ENCODE measurements at places on chromosomes 12 and 14.

GRCh38 chr14:36971263-36971855 is 201.0 kb downstream of the SLC25A21 start:
- no peak for DNase-seq

DNA sequence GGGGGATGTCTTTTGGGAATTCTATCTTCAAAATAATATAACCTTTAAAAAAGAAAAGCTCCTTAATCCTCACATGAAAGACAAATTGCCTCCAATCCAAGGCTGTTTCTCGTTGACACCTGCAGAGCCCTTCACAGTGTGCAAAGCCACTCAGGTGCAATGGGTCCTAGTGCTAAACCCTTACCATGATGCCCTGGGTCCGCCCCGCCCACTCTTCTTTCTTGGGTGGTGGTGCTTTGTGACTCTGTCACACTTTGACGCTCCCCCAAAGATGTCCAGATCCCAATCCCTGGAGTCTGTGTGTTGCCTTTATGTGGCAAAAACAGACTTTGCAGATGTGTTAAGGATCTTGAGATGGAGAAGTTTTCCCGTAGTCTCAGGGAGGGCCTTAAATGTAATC is 29.7 kb downstream of the CLMN start:
- DNase-seq = no peak

GRCh38 chr12:125100551-125101434 is 35.6 kb downstream of the AACS start:
- no peak for DNase-seq

- DNase-seq = peak; percentile 54
Measured at GRCh38 chr12:47837190-47838171, 17.8 kb upstream of the HDAC7 start.

DNA sequence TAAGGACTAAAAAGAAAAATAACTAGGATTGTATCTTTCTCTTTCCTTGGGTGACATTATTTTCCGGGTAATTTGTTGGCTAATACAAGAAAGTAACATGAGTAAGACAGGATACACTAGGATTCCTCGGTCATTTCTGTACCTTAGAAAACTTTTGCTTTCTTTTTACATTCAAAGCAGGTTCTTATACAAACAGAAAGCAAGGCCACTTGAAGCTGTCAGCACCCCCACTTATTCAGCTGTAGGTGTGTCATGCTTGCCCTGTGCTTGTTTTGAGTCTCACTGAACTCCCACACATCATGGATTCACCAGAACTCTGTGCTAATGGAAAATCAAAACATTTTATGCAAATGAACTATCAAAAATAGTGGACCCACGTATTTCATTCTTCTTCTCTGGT is 266.8 kb upstream of the CLEC14A start:
- DNase-seq = no peak

GRCh38 chr12:52300796-52301691 is 9.7 kb upstream of the KRT81 start:
- no peak for DNase-seq

DNA sequence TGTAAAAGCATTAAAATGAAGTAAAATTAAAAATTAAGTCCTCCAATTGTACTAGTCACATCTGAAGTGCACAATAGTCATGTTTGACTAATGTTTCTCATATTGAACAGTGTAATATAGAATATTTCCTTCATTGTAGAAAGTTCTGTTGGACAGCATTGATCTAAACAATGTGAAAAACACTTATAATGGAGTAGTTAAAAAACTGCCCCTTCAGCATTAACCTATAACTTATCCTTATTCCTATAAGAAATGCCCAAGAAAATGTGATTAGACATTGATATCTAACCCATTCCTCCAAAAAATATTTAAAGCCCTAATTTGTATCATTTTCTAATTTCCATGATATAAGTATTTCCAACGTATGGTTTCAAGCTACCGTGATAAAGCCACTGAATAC is 210.7 kb downstream of the RASSF9 start:
- no peak for DNase-seq

GRCh38 chr14:35416108-35416750 is 11.7 kb upstream of the NFKBIA start:
- DNase-seq = no peak

DNA sequence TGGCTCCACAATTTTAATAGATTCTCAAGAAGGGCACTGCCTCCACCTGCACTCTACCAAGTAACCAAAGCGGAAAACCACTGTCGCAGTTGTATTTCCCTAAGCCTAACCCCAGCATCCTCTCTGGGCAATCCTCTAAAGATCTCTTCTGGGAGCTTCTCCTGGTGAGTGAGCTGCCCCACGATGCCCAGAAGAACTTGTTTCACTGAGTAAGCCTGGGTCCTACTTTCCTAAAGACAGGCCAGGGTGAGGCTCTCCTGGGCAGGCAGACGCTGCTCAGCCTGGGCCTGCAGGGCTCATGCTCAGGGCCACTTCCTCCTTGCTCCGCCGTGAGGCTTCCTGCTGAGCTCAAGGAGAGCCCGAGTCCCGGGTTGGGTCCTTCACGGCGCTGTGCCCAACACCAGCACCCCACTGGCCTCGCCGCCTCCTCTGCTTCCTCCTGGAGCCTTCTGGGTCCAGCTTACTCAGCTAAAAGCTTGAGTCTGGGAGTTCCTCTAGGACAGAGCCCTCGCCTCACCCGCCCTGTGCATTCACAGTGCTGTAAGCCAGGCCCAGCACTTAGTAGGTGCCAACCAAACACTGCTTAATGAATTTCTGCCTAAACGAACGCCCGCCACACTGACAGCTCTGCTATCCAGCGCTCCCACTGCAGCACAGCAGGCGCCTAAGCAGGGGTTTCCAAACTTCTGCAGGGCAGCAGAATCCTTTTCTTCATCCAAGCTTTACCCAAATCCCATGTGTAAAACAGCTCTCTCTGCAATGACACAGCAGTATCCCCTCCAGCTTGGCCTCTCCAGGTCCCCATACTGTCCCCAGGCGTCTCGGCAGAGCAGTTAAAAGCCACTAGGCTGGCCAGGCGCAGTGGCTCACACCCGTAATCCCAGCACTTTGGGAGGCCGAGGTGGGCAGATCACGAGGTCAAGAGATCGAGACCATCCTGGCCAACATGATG is 5.7 kb downstream of the RAB35 start:
- DNase-seq = no peak

DNA sequence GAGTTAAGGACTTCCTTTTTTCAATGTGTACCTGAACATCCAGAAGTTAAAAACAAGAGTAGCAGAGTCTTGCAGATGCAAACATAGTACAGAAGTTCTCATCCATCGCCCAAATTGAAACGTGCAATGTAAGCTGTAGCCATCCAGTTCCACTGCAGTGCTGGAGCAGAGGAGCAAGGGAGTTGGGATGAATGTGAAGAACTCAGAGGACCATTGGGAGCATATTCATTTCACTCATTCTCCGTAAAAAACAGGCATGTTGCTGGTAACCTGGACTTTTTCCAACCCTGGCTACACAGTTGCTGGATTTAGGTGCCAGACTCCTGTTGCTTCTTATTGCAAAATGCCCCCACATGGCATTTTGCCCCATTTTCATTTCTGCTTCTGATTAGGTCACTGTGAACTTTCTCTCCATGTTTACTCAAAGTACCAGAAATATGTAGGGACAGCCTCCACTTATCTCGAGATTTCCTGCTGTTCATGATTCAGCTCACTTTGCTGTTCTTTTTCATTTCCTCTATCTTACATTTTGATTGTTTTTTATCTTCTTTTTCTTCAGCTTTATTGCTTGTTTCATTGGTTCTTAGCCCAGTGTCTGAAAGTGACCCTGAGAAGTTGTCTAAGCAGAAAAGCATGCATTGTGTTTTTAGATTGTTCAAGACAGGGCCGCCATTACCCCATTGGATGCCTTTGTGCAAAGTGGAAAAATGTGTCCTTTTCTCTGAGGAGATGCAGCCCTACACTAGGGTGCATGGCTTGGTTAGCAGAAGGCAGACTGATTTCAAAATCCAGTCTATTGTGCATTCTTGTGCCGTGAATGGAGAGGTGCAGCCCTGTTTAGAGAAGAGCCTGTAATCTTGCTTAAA is 109.0 kb upstream of the AMIGO2 start:
- DNase-seq = no peak

DNA sequence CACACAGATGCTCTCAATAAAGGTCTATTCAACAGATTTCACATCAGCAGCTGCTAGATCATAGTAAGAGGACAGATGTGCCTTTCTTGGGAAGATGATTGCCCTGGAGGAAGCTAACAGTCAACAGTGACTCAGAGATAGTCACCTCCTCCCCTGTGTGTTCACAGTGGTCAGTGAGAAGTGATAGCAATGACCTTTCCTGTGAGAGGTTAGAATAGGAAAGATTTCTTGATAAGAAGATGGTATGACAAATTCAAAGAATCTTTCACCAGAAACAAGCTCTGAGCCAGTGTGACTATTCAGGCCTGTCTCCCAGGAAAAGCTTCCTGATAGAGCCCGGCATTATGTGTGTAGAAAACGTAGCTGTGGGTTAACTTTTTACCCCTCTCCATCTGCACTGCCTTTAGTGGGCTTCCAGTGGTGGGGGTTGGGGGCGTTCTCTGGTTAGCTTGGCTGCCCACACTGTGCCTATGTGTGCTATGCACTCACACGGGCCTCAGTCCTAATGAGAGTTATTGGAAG is 66.4 kb upstream of the ARHGAP5 start:
- DNase-seq = no peak

- peak; percentile 66 for DNase-seq
Measured at GRCh38 chr12:57452937-57453509, 2.1 kb upstream of the INHBE start.

- DNase-seq = no peak
Measured at GRCh38 chr14:55731881-55732498, 152.0 kb downstream of the KTN1 start.

DNA sequence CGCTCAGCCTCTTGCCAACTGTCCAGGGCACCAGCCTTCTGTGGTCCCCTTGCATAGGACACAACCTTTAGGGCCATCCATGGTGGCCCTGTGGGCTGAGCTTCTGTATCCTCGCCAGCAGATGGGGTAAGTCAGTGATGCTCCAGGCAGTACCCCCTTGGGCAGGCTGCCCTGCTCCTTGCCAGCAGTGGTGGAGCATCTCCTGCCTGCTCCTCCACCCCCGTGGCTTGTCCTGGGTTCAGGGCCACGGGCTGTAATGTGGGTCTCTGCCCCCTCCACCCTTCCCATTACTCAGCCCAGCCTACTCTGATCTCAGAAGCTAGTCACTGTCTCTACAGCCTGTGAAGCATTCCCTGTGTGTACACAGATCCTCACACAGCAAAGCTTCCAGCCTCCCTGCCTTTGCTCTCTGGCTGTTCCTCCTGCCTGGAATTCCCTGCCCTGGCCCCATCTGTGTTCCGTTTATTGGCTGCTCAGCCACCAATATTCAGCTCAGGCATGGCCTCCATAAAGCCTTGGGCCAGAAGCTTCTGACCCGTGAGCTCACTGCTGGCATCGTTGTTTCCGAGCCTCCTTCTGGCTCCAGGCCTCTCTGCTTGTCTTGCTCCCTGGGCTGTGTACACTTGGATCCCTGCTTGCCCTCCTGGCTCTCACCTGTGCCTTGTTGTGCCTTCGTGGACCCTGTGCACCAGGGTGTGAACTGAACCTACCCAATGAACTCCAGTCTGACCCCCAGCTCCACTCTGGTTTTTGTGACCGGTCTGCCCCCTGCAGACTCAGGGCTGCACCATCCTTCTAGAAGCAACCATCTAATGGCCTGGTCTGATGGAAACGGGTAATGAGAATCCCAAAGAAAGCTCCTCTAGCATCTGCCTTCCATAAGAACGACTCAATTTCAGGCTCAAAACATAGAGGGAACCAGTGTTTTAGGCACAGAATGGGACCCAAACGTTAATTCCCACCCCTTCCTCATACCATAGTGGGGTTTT is 177.0 kb upstream of the PRMT8 start:
- DNase-seq = peak; percentile 39

DNA sequence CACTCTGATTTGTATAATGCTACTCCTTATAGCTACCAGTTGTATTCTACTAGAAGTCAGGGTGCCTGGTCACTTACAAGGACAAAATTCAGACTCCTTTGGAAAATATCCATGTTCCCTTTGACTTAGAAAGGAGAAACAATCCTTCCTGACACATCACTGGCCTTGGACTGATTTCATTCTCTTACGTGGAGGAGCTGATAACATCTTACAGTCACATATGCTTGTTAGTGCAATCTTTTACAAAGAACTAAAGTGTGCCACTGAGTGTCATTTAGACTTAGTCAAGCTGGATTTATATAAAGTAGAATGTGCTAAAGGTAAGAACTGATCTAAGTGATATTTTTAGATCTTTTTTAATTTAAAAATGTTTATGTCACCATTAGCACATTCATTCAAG is 131.0 kb upstream of the TMTC2 start:
- DNase-seq = no peak

- no peak for DNase-seq
Measured at GRCh38 chr12:87082756-87083155, 826.6 kb upstream of the MGAT4C start.

DNA sequence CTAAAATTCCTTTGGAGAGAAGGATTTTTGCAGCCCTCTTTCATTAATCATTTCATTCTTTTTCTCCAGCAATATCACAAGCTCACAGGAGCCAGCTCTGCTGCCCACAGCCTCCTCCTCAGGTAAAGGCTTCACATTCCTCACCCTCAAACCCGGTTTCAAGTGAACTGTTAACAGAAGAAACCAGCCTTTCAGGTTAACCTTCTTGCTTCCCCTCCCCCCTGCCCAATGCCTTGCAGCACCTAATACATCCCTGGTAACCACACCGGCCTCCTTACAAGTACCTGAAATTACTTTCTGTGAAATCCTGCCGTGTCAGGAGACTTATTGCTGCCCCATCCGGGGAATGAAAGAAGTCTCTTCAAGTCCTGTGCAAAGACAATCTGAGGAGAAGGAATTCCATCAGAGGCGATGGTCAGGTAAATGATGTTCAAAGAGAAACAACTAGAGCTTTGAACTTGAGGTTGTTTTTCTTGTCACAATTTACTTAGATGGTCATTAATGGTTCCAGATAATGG is 111.2 kb downstream of the MYRFL start:
- DNase-seq = no peak

GRCh38 chr12:62731055-62731820 is 203.7 kb downstream of the PPM1H start:
- DNase-seq = no peak

DNA sequence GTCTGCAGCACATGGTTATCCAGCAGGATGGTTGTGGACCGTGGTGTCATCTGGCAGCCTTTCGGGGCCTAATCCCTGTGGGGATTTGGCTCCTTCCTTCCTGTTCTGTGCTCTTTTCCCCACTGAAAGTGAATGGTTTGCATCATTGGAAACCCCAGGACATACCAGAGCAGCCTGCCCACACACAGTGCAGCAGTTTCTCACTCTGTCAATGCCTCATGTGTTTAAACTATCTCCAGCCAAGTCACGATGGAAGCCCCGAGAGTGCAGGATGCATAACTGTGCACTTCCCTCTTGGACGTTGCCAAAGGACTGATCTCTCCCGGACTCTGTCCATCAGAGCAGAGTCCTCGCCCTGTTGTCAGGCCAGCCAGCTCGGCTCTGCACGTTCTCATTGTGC is 29.0 kb upstream of the AMN start:
- no peak for DNase-seq

DNA sequence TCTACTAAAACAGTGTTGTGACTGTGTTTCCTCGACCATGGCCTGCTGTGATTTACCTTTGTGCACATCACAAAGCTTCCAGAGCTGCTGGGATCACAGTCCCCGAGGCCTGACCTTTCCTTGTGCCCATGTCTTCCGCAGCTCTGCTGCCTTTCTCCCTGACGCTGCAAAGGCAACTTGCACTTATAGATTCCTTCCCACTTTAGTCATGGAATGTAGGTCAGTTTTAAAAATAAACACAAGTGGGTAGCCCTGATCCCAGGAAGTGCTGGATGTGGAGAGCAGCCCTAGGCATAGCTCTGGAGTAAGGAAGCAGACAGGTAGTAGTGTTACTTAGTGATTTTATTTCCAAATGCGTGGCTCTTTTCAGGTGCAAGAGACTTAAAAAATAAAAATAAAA is 825.7 kb downstream of the AACS start:
- DNase-seq = no peak

Measured in NCI-H774 (cell line).